ENCODE measurements at places on chromosomes 4 and X.

- no peak for DNase-seq
These were observed 105.0 kb upstream of the NR0B1 start for GRCh38 chrX:30414144-30414543.

- no peak for DNase-seq
These were observed 66.0 kb downstream of the GLRB start for GRCh38 chr4:157141976-157142375.

DNA sequence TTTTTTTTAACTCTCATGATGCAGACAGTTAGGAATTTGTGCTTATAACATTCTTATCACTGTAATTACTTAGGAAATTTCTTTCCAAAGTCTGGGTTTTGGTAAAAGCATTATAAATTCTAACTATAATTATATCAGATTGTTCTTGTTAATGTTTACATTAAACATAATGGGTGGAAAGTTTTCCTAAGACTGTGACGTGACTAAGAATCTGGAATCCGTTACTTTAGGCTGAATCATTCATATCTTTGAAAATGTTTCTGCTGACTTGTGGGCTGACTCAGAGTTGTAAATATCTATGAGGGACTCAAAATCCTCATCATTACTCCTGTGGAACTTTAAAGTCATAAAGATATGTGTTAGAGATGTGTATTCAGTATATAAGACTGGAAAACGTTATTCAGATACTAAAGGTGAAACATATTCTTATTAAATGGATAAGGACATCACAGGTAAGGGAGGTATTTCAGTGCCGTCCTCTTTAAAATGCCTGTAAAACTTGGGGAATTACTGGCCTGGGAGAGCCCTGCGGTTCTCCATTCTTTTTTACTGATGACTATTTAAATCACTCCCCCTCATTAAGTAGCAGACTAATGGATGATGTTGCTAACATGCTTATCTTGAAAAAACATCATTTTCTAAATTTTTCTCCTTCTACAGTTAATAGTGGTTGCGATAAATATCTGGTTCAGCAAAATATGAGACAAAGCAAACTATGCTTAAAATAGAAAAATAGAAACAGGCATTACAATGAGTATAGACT, 159.0 kb downstream of the DCLK2 start:
- peak; percentile 99 for DNase-seq

- no peak for DNase-seq
These were observed 139.6 kb downstream of the UNC5C start for GRCh38 chr4:95409127-95409526.

GRCh38 chr4:28702571-28702970, 1841.9 kb downstream of the STIM2 start:
- DNase-seq, result no peak

GRCh38 chr4:157075401-157075800, 549 bp upstream of the GLRB start:
- no peak for DNase-seq

- no peak for DNase-seq
These were observed 72.9 kb downstream of the ADAMTS3 start for GRCh38 chr4:72496119-72496518.

DNA sequence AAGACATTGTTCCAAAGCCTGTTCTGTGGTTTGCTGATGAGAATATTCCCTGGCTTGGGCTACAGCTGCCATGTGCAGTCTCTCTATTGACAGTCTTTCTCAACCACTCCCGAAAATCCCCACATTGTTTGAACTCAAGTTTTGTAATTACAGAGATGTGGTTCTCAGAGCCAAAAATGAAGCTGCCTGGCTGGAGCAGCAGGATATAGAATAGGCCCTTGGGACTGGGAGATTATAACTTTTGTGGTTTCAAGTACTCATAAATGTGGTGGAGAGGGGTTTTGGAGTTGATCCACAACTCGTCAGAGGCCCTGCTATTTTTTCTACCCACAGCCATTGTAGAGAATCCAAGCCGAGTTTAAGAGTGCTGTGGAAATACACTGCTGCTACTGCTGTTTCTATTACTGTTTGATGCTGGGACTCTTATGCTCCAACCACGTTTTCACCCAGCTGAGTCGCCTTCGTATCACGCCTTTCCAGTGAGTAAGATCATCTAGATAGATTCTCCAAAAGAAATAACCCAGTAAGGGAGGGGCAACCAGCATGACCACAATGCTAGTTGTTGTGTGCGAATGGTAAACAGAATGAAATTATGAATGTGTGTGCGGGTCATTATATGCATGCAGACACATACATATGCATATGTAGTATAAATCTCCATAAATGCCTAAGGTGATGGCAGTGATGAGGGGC, 57.1 kb upstream of the ATXN3L start:
- DNase-seq, result peak; percentile 91
